ENCODE measurements at places on chromosomes 1 and 21. TPM values are rescaled to one million over a fixed set of nuclear protein-coding genes. Genes with fewer than 3 reads are reported as not detected.

DNA sequence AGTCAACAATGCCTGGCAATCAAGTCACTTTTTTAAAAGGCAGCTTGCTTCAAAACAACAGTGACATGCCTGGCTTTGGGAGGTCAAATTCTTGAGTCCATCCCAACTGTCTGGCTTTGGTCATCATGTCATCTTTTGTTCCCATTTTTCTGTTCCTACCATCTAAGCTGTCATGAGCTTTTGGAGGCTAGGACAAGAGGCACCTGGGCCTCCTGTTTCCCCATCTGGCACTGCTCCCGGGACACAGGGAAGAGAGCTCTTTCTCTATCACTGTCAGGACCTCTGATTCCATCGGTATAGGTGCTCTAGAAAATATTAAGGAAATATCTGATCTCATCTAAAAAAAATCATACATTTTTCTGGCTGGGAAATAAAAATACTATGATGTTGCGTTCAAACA is 156.3 kb downstream of the CLIC6 start:
- no peak for DNase-seq

GRCh38 chr1:187894349-187894748 is 1065.6 kb downstream of the PLA2G4A start:
- no peak for DNase-seq

DNA sequence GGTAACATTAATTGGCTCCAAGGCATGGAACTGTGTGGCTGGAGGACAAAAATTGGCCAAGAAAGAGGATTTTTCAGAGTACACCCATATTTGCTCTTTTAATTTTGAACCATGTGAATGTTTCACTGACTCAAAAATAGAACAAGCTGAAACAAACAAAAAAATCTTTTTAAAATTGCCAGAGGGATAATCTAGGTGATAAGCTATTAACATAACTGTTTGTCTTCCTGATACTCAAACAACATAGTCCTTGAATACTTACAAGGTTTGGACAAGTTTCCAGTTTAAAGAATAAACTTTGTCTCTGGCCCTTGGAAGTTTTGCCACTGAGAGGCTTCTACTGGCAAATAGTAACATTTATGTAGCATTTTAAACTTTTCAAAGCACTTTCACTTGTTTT is 30.0 kb upstream of the PIGC start:
- DNase-seq: no peak

GRCh38 chr1:97505289-97505688 is 415.5 kb downstream of the DPYD start:
- no peak for DNase-seq

GRCh38 chr1:36128126-36128904 is 3.3 kb upstream of the COL8A2 start:
- DNase-seq: peak; percentile 85

DNA sequence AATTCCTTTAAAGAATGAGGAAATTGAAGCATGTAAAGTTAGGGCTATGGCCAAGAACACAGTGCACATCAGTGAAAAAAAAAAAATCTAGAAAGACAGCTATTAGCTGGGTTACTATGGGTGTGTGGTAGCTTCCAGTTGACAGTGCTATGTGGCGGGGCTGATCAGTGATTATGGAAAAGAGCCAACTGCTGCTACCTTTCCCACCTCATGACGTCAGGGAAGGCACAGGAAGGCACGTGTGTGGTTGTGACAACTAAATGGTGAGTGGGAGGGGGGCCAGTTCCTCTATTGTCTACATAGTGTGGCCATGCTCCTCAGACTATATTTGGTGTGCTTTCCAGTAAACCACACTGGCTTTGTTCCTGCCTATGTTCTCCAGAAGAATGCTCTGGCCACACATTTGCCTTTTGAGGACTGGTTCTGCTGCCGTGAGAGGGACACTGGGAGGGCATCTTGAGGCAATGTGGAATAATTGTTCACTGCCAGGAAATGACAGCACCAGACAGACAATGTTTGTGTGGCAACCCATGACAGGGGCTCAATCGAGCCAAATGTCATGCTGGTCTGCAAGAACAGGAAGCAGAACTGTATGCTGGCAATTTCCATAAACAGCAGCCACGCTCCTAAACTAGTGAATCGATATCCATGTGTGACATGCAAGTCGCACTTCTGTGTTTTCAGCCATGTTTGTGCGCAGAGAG is 3.0 kb upstream of the SDE2 start:
- peak; percentile 35 for DNase-seq

GRCh38 chr1:33086384-33086850 is 5.5 kb downstream of the AZIN2 start:
- peak; percentile 64 for DNase-seq

GRCh38 chr1:14222086-14222485 is 376.4 kb upstream of the KAZN start:
- DNase-seq: no peak

- DNase-seq: no peak
These were observed 78.5 kb downstream of the MPZL1 start for GRCh38 chr1:167800251-167800650.

GRCh38 chr1:219621047-219621786 is 8.3 kb upstream of the ZC3H11B start:
- DNase-seq: no peak

GRCh38 chr1:67465375-67465774 is 35.2 kb upstream of the SERBP1 start:
- DNase-seq: peak; percentile 50

DNA sequence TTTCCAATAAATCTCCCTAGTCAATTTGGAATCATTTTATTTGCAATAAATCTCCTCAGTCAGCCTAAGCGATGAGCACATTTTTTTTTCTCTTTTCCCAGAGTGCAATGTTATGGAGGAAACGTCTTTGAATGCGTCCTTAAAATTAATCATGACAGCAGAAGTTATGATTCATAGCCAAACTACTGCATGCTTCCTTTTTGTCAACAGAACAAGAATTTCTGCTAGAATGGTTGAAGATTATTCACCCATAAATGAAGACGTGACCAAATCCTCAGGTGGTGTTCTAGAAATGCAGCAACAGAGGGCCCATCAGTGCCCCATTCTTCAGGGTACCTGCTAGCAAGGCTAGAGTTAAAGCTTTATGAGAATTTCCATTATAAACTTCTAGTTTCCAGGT is 407.9 kb upstream of the PKN2 start:
- DNase-seq: peak; percentile 62

DNA sequence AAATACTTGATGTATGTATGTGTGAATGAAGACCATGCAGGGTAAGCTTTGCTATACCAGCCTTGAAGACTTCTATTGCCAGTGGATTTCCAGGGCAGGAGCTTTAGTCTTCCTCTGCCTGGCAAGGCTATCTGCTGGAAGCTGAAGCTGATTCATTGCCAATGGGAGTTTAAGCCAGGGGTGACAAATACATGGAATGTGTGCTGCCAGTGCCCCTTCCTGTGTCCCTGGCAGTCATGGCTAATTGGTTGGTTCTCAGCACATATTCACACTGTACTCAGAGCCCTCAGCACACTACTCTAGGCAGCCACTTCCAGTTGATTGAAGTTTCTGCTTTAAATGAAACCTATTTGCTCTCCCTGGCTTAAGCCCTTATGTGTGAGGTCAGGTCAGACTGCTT is 1.5 kb downstream of the ZSCAN20 start:
- peak; percentile 46 for DNase-seq

GRCh38 chr1:225021037-225021436 is 91.6 kb downstream of the DNAH14 start:
- no peak for DNase-seq

- DNase-seq: no peak
These were observed 4.0 kb downstream of the CAPN2 start for GRCh38 chr1:223716302-223716862.

GRCh38 chr1:93172778-93173177 is 7.4 kb downstream of the TMED5 start:
- no peak for DNase-seq

DNA sequence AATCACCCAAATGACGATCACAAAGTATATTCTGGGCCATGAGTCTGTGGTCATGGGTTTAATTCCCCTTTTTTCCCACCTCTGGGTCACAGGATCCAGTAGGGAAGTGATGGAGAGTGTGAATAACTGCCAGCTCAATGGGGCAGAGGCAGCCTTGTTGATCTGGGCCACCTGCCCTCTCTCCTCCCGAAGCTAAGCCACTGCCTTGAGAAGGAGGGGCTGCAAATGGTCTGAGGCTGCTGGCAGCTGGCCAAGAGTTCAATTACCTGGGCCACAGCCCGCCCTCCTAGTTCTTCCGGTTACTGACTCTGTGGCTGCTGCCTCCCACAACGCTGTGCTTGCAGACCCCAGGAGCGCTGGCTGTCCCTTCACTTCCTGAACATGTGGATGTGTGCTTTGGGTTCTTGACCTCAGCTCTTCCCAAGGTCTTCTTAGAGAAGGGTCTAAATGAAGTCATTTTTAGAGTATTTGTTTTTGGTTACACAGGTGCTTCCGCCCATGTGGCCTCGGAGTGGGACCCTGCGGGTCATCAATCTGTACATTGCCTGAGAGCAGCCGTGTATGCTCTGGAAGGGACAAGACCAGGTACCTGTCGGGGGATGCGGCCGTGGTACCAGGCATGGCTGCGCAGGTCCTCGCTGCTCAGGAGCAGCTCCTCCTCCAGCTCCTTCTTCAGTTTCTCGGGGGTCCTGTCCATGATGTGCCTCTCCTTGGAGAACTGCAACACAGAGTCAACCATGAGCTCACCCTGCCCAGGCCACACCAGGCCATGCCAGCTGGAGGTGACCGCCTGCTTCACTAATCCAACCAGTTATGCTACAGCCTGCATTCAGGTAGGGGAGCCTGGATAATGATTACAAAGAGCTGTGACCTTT is 89.7 kb downstream of the BCAR3 start:
- DNase-seq: peak; percentile 64

DNA sequence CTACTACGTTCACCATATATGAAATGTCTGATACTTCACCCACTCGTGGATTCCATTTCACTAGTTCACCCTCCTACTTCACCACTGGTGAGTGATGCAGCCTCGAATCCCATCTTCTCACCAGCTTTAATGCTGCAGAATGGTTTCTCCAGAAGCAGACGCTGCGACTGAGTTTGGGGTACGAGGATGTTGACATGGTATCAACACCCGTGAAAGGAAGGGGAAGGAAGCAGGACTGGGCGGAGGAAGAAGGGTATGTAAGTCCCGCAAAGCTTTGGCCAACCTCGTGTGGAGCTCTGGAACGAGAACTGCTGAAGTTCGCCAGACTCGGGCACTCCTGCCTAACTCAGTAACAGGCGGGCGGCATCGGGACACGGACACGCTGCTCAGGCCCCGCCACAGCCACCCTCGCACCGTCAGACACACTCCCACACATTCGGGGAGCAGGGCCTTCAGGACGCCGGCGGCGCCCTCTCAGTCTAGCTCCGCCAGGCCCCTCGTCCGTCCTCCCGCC is 833 bp upstream of the DIP2A start:
- no peak for DNase-seq

GRCh38 chr21:42376338-42376982 is 10.1 kb upstream of the TFF1 start:
- no peak for DNase-seq

DNA sequence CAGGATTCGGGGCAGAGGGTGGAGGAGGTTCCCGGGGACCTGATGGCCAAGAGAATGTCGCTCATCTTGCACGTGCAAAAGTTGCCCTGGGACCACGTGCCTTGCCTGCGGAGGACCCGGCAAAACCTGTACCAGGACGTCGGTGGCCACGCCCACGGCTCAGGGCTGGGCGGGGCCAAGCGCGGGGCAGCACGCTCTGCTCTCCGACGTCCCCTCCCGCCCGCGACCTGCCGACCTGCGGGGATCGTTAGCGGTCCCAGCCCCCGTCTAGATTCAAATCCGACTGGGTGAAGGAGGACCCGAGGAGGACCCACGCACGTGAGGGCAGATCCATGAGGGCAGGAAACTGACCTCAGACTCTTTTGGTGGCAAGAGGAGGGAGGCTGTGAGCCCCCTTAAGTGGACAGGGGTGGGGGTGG is at the start of gene C1orf167:
C1orf167 (plus strand) TSS at position 206 of the 419 bp plus-strand sequence. CDS start 2,208 bp downstream, outside the sequence.
- DNase-seq: no peak

GRCh38 chr1:115649964-115650363 is 8.2 kb downstream of the VANGL1 start:
- no peak for DNase-seq

GRCh38 chr1:86913399-86913895 is 479 bp downstream of the SELENOF start:
- peak; percentile 2 for DNase-seq

DNA sequence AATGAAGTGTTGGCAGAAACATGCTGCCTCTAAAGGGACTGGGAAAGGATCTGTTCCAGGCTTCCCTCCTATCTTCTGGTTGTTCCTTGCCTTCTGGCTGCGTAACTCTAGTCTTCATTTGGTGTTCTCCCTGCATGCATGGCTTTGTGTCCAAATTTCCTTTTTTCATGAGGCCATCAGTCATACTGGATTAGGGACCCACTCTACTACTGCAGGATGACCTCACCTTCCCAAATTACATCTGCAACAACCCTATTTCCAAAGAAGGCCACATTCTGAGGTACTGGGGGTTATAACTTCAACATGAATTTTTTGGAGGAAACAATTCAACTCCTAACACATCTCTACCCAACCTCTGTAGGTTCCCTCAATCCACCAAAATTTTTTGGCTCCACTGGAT is 26.3 kb downstream of the MR1 start:
- DNase-seq: no peak

The RPTN gene
- total RNA-seq: not detected

The LCA5L gene
- 0.20 TPM for total RNA-seq

The OR2T35 gene
- not detected for total RNA-seq

The PCBP3 gene
- total RNA-seq: not detected

The NDUFS5 gene
- total RNA-seq: 597 TPM

The VWA5B1 gene
- not detected for total RNA-seq

The KCNK2 gene
- total RNA-seq: 5.0 TPM

The WNT9A gene
- total RNA-seq: 0.33 TPM

The SYT14 gene
- 5.9 TPM for total RNA-seq

The MYCBP gene
- 26.6 TPM for total RNA-seq

All from HT1080 (cell line).